ENCODE measurements at places on chromosomes 13 and 19. TPM values are rescaled to one million over a fixed set of nuclear protein-coding genes. Genes with fewer than 3 reads are reported as not detected.

DNA sequence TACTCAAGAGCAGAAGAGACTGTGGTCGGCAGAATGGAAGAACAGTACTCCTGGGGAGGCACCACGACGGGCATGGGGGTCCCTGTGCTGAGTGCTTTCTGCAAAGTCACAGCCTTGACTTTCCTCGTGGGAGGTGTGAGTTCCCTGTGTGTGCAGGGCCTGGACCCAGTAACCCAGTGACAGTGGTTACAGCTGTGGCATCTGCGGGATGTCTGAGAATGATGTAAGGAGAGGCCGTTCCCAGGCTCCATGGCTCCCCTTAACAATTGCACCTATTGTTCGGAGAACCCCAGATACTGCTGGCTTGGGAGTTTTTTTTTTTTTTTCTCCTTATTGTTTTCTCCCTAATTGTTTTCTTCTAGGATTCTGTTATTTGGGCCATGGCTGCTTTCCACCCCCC, 5.1 kb upstream of the NANOS2 start:
- DNase-seq, result no peak

- DNase-seq, result no peak
These were observed 223.2 kb downstream of the FGF9 start for GRCh38 chr13:21894091-21894490.

- DNase-seq, result no peak
These were observed 5.9 kb upstream of the ARGLU1 start for GRCh38 chr13:106573868-106574267.

DNA sequence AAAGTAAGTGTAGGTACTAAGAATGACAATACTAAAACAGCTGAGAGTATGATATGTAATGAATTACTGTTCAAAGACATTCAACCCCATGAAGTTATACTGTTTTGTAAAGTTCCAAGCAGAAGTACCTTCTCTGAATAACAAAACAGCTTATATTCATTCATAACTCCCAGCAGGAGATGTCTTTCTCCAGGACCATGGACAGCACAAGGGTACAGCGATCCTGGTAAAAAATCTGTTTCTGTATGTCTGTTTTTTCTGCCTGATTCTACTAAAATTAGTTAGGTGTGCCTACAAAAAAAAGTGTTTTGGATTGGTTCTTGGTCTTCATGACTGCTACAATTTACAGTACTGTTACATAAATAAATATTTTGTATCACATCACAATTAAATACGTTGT, 172.5 kb upstream of the SLITRK5 start:
- DNase-seq, result peak; percentile 0

TGFB1 gene
- 4.1 TPM for total RNA-seq

DNA sequence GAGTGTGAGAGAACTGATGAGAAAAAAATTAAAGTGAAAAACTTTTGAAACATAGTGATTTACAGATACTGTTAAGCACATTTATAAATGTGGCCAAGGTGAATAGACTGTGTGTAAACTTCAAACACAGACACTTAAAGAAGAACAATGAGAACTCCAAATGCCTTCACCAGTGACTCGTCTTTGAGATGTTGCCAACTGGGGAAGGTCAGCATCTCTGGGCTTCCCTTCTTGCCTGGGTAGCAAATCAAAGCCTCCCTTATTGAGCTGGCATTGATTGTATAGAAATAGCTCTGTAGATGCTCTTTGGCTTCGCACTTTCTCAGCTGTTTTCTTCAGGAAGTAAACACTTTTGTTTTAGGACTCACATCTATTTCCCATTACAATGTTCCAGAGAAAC, 177.3 kb upstream of the SGCG start:
- no peak for DNase-seq

- no peak for DNase-seq
These were observed 9.6 kb downstream of the CEBPA start for GRCh38 chr19:33292595-33293254.

DNA sequence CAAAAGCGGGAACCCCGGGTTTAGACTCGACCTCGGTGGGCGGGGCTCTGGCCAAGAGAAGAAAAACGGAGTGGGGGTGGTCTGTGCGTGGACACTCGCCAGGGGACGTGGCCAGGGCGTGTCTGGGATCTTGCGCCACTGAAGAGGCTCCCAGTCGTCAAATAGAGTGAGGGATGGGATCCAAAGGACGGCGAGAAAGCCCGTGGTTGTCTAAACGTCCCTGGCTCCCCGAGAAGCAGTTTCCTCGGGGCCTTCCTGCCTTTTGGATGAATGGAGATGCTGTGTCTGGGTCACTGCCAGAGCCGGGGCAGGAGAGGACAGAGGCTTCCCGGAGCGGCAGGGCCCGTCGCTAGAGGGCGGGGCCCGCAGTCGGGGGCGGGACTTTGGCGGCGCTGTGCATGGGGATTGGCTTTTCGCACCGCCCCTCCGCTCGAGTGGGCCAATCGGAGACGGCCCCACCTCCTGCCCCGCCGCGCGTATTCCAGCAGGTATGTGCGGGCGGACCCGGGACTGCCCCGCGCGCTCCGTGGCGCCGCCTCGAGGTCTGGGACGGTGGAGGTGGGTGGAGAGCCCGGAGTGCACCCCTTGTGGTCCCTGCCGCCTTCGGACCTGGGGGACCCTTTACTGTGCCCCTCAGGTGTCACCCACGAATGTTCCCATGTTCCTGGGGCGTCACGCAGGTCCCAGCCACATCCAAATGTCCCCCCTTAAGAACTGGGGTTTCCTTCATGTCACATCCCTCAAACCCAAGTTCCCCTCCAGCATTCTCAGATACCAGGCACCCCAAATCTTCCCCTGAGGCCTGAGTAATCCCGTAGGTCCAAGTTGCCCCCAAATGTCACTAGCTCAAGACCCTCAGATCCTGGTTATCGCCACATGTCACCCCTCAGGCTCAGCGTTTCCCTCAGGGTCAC, 38.3 kb downstream of the ZSWIM4 start:
- DNase-seq, result peak; percentile 84

- no peak for DNase-seq
These were observed 24.6 kb upstream of the ZNF431 start for GRCh38 chr19:21117041-21117907.

DNA sequence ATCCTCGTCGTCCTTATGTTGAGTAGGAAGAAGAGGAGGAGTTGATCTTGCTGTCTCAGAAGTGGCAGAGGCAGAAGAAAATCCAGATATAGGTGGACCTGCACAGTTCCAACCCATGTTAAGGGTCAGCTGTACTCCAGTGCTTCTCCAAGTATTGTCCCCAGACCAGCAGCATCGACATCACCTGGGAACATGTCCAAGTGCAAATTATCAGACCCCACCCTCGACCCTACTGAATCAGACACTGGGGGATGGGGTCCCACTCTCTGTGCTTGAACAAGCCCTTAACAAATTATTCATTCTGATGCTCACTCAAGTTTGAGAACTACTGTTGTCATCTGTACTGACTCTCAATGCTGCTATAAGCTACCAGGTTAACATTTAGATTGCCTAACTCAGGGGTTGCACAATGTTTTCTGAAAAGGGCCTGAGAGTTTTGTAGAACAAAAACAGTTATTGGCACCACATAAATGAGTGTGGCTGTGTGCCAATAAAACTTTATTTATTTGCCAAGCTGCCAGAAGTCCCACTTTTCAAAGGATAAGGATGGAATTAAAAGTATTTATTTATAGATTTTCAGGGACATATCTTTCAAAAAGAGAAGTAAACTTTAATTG, 226.7 kb upstream of the IPO5 start:
- no peak for DNase-seq

DNA sequence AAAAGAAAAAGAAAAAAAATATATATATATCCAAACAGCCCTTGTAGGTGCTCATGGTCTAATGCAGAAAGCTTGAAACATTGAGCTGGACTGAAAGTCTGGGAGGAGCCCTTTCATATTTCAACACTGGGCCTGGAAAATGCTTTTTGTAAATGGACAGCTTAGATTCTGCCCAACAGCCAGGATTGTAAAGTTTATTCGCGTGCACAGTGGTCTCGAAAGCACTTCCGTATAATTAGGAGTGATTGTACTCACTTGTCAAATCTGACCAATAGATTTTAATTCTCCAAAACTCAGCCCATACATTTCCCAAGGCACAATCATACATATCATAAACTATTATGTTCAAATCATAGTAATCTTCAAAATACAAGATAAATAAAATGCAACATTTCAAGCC, 260.1 kb downstream of the COL4A1 start:
- DNase-seq, result no peak

DNA sequence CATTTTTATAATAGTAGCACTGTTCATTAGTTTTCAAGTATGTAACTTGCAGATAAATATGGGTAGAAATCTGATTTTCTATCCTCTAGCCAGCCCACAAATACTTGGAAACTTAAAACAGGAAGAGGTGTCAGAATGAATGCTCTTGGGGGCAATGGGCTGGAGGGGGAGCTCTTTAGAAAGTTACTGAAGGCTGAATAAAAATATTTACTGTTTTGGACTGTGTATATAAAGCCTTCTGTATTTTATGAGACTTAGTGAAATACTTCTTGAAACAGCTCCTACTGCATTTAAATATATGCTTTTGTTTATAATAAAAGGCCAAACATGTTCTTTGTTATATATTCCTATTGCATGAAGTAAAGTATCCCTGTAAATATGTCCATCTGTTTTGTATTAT, 138.8 kb downstream of the RGCC start:
- DNase-seq, result no peak

GRCh38 chr19:14402332-14403144, 16.6 kb downstream of the DDX39A start:
- no peak for DNase-seq

TGFBR3L gene
- 1.0 TPM for total RNA-seq
